ENCODE measurements at places on chromosomes 4 and X.

DNA sequence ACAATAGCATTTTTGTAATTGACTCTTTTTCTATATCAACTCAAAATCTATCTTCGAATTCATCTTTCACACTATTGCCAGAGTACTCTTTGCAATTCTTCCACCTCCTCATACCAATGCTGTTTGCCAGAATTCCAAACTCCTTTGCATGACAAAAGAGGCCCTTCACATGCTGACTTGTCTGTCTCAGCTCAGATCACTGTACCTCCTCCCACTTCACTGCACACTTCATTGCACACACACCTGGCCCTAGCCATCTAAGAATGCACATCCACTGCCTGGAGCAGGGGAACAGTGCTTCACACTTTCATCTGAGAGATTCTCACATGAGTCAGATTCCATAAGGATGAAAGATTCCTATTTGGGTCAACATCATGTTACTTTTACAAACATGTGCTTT is 56.5 kb downstream of the PRDM5 start:
- DNase-seq: no peak

DNA sequence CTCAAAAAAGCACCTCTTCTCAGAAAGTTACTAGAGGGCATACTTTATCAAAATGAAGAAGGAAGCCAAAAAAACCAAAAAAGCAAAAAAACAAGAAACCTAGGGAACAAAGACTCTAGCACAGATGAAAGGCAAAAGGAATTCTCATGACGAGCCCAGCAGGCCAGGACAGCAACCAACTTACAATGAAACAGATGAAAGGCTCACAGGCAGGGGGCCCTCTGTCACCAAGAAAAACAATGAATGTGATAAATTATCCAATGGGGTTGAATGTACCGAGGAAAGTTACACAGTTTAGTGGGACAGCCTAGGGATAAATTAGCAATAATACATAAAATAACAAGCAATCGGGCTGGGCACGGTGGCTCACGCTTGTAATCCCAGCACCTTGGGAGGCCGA is 79.0 kb downstream of the GPR82 start:
- no peak for DNase-seq

GRCh38 chr4:111695677-111696076 is 449.6 kb upstream of the FAM241A start:
- no peak for DNase-seq

- no peak for DNase-seq
Measured at GRCh38 chr4:93743635-93744034, 84.9 kb upstream of the ATOH1 start.

DNA sequence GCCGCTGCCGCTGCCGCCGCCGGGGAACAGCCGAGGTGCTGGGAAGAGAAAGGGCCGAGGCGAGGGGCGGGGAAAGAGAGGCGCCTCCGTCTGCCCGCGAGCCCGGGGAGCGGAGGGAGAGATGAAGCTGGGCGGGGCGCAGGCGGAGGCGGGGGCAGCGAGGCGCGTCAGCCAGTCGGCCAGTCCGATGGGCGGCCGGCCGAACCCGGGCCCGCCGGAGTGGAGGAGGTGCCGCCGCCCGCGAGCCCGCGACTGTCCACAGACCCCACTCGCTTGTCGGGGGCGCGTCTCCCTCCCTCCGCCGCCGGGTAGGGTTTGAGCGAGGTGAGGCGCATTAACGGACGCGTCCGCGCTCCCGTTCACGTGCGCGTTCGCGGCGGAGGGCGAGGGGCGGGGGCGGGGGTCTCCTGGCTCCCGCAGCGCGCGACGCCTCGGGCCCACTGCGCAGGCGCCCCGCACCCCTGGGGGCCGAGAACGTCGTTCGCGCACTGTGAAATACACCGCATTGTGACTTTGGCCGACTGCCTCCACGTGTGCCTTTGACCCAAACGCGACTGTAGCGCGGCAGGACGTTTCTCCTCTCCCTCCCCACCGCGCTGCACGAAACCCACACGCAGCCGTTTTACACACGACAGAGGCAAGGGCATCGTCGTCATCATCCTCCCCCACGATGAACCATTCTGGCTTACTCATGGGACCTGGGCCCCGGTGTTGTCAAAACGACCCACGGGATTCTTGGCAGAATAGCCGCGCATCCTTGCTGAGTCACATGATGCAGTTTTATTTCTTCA is at the start of gene NUDT11:
NUDT11 (minus strand) TSS at position 92 of the 791 bp plus-strand sequence. CDS start 148 bp downstream, outside the sequence.
- DNase-seq: peak; percentile 32

DNA sequence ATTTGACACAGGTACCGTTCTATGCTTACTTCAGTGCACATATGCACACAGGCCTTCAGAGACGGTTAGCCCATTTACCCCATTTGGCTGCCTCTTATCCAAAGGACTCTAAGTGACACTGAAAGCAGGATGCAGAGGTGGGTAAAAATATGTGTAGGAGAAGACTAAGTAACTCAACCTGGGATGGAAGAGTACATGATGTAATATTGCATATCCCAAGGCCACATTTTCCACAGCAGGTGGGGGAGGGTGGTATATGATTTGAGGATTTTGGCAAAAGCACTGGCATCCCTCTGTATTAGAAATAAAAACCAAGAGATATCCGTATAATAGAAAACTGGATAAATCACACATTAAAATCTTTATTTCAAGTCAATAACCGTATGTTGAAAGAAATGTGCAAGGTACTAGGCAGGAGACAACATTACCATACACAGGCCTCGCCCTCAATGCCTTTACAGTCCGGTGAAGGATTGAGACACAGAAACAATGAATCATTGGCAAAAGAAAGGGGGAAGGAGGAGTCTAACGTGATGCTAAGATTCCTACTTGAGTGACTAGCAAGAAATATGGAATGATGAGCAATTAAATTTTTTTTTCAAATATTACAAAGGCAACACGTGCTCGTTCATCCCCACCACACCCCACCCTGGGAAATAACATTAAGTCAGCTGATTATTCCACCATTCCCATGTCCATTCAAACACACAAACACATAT is 161.0 kb upstream of the RASGEF1B start:
- DNase-seq: no peak

DNA sequence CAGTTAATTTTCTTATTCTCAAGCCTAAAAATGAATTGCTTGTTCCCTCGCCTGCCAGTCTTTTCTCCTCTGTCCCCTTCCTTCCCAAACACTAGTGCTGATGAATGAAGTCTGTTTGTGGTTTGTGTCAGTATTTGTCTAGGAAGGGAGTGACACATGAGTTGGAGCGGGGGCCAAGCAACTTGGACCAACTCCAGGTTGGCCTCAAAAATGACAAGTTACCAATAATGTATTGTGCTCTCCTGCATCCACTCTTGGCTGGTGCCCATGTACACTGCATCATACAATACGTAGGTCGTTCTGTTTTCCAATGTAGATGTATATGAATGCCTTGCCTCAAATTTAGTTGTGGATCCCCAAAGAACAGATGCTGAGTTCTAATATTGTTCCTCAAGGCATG is 223.0 kb upstream of the GPC4 start:
- no peak for DNase-seq

DNA sequence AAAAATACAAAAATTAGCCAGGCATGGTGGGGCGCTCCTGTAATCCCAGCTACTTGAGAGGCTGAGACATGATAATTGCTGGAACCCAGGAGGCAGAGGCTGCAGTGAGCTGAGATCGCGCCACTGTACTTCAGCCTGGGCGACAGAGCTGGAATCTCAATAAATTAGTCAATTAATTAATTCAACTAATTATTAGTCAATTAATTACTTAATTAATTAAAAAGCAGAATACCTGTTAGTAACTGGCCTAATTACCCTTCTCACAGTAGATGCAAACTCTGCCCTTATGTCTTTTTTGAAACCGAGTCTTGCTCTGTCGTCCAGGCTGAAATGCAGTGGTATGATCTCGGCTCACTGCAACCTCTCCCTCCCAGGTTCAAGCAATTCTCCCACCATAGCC is 261.2 kb downstream of the ASMT start:
- no peak for DNase-seq

GRCh38 chrX:104156630-104157529 is at the start of gene SLC25A53:
TSS of gene SLC25A53 (minus strand) at chrX:104157009. CDS start at chrX:104105257, 51,752 bp downstream.
- peak; percentile 59 for DNase-seq

DNA sequence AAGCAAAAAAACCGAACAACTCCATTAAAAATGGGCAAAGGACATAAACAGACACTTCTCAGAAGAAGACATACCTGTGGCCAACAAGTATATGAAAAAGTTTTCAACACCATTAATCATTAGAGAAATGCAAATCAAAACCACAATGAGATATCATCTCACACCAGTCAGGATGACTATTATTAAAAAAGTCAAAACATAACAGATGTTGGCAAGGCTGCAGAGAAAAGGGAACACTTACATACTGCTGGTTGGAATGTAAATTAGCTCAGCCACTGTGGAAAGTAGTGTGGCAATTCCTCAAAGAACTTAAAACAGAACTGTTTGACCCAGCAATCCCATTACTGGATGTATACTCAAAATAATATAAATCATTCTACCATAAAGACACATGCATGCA is 436.3 kb downstream of the KLHL13 start:
- no peak for DNase-seq

DNA sequence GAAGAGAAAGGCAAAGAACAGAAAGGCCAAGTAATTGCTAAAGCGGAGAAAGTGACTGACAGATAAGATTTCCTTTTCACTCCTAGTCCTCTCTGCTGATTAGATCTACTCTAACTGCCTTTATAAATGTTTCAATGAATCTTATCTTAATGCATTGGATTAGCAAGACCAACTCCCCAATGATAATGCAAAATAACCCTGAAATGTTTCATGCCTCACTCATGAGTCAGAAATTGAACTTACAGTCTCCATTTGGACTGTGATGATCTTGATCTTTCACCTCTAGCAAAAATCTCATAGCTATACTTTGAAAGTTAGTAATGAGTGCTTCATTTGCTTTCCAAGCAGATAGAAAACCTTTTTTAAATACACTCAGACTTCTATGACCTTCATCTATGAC is 26.5 kb downstream of the SLC10A7 start:
- DNase-seq: no peak

DNA sequence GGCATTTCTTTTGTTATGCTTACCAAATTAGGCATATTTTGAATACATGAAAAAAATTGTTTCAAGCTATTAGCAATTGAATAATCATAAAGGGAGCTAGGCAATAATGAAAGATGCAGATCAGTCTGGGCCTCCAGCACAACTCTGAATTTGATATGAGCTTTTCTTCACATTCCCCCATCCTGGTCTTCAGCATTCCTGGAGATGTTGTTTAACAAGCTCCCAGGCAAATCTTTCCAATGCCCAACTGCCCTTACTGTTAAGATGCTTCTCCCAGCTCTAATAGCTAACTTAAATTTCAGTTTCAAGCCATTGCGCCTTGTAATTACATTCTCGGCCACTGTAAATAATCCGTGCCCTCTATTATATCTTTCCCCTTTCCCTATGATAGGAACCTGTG is 19.2 kb downstream of the GPC3 start:
- no peak for DNase-seq

DNA sequence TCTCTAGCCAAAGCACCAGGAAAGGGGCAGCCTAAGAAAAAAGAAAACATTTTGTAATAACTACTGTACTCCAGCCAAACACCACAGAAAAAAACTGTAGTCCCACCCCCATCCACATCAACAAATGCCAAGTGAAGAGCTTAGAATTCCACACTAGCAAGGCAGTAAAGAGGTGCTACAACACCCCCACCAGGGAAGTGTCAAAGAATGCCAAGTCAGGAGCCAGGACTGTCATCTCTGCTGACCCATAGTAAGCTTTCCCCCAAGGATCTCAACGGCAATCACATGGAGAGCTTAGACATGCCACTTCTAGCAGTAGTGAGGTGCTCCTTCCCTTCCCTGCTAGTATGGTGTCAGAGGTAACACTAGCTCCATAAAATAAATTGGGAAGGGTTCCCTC is 34.4 kb upstream of the CCDC160 start:
- DNase-seq: no peak

- DNase-seq: no peak
Measured at GRCh38 chr4:135840781-135841180, 1639.2 kb upstream of the PABPC4L start.

GRCh38 chr4:168634276-168634802 is 137.5 kb downstream of the PALLD start:
- DNase-seq: no peak

- DNase-seq: no peak
Measured at GRCh38 chr4:17168571-17168970, 270.1 kb upstream of the LDB2 start.

DNA sequence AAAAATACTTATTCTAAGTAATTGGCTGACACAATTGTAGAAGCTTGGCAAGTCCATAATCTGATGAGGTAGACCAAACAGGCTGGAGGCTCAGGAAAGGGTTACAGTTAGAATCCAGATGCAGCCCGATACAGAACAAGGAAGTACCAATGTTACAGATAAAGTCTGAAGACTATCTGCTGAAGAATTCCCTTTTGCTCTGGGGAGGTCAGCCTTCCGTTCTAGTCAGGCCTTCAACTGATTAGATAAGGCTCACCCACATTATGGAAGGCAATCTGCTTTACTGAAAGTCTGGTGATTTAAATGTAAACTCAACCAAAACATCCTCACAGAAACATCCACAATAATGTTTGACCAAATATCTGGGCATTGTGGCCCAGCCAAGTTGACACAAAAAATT is 7.4 kb upstream of the DYNLT3 start:
- no peak for DNase-seq

- DNase-seq: no peak
Measured at GRCh38 chrX:37697169-37697760, 11.7 kb downstream of the XK start.

DNA sequence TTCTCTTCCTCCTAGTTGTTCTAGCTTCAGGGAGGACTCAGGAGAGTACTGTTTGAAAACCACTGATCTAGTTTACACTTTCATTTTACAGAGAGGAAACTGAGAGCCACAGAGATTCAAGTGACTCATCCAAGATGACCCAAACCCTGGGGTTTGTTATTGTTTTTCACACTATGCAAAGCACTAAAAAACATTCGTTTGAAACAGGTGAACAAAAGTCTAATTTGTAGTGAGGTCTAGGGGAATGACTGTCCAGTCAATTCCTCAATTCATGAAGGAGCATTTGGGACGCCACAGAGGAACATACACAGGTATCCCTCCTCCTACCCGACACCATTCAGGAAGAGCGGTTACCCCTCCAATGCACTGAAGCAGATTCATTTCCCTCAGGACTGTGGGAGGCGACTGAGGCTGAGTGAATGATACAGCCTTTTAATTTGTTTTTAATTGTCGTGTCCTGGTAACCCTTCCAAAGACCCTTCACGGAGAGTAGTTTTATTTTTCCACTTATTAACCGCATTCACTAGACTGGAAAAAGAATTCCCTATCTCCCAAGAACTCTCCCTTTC is 30.3 kb downstream of the TLR10 start:
- no peak for DNase-seq

- no peak for DNase-seq
Measured at GRCh38 chrX:152151256-152151655, 12.9 kb upstream of the MAGEA10 start.

- DNase-seq: no peak
Measured at GRCh38 chrX:96436105-96436504, 248.5 kb upstream of the DIAPH2 start.

GRCh38 chrX:46576458-46576857 is 2.9 kb downstream of the CHST7 start:
- no peak for DNase-seq

All from activated T-cell treated with anti-CD3 and anti-CD28 coated beads for 4 hours (primary cell).